Body of pancreas (tissue), 4 donors: ENCODE measurements at places on chromosomes 4 and X. TPM values are rescaled to one million over a fixed set of nuclear protein-coding genes. Genes with fewer than 3 reads are reported as not detected.

DNA sequence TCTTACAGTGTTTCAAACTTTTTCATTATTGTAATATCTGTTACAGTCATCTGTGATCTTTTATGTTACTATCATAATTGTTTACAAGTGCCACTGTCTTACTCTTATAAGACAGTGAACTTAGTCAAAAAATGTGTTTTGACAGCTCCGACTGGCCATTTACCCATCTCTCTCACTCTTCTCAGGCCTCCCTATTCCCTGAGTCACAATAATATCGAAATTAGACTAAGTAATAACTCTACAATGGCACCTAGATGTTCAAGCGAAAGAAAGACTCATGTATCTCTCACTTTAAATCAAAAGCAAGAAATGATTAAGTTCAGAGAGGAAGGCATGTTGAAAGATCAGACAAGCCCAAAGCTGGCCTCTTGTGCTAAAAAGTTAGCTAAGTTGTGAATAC lies 184.2 kb downstream of the CDS1 start:
- DNase-seq: no peak

GRCh38 chr4:150457802-150458201 lies 124.1 kb upstream of the MAB21L2 start:
- no peak for DNase-seq

DNA sequence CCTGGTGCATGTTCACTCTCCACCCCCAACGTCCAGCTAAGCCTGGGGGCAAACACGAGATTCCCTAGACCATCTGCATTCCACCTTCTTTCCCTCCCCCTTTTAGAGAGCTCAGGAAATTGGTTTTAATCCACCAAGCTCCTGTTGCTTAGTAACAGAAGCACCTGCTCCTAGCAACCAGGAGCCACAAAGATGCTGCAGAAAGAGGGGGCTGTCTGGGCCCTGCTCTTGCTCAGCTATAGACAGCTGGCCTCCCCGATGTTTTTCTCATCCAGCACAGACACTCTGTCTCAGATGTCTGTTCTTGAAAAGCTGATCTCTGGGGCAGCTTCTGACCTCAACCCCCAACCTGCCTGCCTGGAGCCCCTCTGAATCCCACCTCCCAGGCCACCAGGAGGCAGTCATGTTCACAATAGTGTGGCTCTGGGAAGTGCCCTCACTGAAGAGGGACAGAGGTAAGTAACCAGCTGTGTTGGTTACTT lies 71.5 kb downstream of the SLC16A2 start:
- DNase-seq: no peak

DNA sequence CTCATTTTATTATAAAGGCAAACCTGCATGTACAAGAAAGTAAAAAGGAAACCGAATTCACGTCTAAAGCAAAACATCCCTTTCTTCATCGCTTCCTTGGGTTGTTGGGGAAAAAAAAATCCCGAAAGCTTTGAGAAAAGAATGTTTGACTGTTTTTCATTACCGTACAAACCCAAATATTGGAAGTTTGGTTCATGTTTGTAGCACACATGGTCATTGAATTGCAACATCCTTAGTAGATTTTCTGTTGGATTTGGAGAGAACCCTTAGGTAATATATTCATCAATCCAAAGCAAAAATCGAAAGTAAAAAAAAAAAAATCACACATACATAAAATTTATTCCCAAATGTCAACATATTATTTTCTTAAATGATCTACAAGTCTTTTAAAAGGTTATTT lies 420.3 kb downstream of the MAPK10 start:
- no peak for DNase-seq

The PAGE2B gene
- total RNA-seq: not detected

GRCh38 chr4:78604988-78605387 lies 53.4 kb downstream of the ANXA3 start:
- no peak for DNase-seq

DNA sequence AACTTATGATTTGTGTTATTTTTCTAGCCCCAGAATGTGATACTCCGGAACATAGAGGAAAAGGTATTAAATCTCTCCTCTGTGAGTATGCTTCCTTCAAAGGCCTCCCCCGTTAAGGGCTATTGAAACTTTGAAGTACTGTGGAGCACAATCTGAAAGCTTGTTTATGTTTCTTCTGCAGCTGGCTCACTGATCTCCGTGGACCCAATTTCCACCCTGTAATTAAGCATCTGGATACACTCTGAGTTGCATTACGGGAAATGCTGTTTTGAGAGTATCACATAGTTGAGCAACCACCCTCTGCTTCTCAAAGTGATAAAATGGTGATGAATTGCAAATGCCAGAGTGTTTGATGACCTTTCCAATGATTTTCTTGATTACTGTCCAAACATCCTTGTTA lies 296.8 kb upstream of the PABPC5 start:
- DNase-seq: no peak

The HSFX4 gene
- not detected for total RNA-seq

- no peak for DNase-seq
These were observed 6.1 kb upstream of the CXorf66 start for GRCh38 chrX:139971394-139971749.

The MAOB gene
- 5.7 TPM for total RNA-seq

The RNF128 gene
- total RNA-seq: 18.9 TPM

The HHIP gene
- total RNA-seq: 14.3 TPM

The GUCY1A1 gene
- 20.0 TPM for total RNA-seq

- no peak for DNase-seq
These were observed 56.7 kb upstream of the SLC7A11 start for GRCh38 chr4:138298866-138299265.

The RPL34 gene
- total RNA-seq: 1,203 TPM

- DNase-seq: no peak
These were observed 23.1 kb upstream of the C1GALT1C1 start for GRCh38 chrX:120653000-120653399.

The ADAM29 gene
- not detected for total RNA-seq

The RASL11B gene
- total RNA-seq: 1.8 TPM

- DNase-seq: peak; percentile 78
These were observed 54.6 kb upstream of the CLCN4 start for GRCh38 chrX:10102046-10102704.

GRCh38 chrX:152824841-152825374 lies 5.6 kb downstream of the CETN2 start:
- DNase-seq: no peak

- no peak for DNase-seq
These were observed 59.3 kb downstream of the MAGEA1 start for GRCh38 chrX:153238361-153238760.

The L1CAM gene
- 1.8 TPM for total RNA-seq

DNA sequence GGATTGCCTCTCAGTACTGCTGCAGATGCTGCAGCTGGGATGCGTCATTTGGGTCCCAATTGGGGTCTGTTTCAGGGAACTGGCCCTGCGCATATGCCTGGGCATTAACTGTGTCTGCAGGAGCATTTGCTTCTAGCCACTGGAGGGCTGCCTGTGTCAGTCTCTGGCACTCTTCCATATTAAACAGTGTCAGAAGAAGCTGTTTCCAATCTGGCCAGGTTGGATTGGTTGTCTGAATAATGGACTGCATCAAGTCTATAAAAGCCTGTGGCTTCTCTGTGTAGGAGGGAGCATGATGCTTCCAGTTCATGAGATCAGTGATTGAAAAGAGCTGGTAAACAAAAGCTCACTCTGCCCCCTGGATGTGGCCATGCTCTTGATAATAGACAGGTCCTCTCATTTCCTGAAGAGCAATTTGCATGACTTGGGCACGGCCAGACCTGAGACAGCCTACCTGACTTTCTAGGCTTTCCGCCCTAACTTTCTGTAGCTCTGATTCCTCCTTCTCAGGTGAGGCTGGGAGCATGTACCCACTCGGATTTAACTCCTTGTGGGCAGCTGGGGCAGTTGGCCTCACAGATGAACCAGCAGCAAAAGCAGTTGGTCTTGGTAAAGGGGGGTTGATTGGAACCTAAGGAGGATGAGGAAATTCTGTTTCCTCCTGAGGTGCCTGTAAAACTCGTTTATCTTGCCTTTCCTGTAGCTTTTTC lies 29.2 kb downstream of the SULT1E1 start:
- peak; percentile 58 for DNase-seq

- DNase-seq: peak; percentile 11
These were observed 764 bp upstream of the MTHFD2L start for GRCh38 chr4:74157154-74157553.

GRCh38 chrX:153065389-153065788 lies 6.9 kb upstream of the PNMA6A start:
- DNase-seq: no peak

DNA sequence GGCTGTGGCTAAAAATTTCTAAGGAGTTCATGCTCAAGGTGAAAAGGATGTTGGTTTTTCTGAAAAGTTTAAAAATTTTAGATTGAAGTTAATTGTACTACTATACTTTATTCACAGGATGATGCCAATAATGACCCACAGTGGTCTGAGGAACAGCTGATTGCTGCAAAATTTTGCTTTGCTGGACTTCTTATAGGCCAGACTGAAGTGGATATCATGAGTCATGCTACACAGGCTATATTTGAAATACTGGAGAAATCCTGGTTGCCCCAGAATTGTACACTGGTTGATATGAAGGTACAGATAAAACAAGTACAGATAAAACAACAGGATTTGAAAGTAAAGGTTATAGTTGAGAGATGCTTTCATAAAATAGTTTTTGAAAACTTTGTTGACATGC lies 12.2 kb downstream of the PAICS start:
- no peak for DNase-seq

The F8A3 gene
- total RNA-seq: not detected

DNA sequence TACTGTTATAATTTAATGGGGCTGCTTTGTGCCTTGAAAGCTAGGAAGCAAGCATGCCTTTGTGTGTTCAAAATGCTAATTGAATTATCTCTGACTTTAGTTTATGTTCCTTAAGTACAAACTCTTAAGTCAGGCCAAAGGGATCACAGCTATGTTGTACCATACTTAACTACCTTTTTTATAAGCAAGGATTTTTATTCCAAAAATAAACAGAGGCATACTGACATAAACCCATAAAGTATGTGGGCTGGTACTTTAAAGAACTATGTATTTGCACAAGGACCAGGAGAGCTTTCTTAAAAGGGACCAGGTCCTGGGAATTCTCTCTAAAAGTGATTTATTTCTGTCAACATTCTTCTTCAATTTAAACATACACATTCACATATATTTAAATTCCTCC lies 57.8 kb upstream of the HCCS start:
- no peak for DNase-seq

The TMEM33 gene
- 22.1 TPM for total RNA-seq

- DNase-seq: no peak
These were observed 294.1 kb downstream of the GBA3 start for GRCh38 chr4:22986881-22987280.

The ETDA gene
- not detected for total RNA-seq

The TLR1 gene
- 12.2 TPM for total RNA-seq

DNA sequence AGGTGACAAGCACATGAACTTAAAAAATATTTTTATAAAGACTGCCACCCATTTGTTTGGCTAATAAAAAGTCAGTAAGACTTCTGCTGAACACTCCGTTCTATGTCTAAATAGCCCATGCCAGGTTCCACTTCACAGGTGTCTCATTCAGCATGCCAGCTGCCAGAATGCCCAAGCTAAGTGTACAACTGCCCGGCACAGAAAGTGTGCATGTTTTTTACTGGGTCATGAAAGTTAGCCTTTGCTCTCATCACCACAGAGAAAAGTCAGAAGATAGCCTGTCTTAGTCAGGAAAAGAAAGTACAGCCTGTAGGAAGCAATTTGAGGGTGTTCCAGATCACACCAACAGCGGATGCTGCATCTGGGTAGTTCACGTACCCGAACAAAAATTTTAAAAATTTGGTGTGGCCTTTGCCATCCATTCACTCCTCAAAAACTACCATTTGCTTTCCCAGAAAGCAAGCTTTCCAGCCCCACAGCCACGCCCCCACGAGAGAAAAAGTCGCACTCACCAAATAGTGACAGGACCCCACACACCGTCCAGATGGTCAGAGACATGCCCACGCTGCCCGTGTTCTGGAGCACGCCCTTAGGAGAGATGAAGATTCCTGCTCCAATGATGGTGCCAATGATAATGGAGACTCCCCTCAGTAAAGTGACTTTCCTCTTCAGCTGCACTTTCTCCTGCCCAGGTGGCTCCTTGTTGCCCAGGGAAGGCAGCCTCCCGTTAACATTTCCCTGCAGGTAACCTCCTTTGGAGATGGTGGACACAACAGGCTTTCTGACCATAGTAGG lies 671 bp downstream of the SLC7A11 start:
- peak; percentile 63 for DNase-seq

The PDCL2 gene
- total RNA-seq: not detected

DNA sequence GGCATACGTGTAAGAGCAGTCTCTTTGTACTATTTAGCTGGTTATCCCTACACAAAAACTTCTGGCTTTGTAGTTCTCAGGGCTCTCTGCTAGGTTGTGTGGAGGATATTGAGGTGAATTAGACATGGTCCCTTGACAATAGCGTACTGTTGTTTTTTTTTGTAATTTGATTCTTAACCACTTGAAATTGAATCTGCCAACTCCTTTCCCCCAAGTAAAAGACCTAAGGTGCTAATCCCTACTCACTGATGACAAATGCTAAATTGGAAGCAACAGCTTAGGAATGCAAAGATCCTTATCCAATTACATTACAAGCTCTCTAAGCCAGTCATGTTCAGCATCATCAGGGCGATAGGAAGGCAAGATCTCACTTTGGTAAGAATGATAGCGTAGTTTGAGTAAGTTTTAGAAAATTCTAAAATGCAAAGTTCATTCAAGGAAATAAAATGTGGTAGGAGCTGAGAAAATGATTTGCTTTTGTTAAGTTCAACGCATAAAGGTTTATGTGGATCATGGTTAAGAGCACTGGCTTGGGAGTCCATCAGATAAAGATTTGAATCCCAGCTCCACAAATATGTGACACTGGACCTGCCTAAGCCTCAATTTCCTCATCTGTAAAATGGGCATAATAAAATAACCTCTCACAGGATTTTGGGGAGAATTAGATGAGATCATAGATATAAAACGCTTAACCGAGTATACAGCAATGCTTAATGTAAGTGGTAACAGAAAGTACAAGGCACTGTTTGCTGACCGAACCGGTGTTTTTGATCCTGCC lies 39.3 kb downstream of the DOCK11 start:
- no peak for DNase-seq
